ENCODE measurements at places on chromosomes 7 and 10.

- no peak for DNase-seq
Observed at GRCh38 chr10:118449521-118449920, 107.4 kb upstream of the FAM204A start.

DNA sequence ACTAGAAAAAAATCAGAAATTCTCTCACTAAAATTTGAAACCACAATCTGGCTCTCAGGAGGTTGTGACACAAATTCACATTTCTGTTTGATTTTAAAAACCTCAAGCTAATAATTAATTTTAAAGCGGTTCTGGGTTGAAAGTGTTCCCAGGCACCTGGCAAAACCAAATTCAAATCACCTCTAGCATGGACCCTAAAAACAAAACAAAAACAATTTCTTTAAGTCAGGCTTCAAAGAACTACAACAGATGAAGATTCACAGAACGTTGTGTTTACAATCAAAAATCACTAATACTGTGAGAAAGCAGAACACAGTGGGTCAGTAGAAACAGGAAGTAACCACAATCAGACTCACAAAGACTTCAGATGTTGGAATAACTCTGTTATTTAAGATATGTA lies 7.2 kb upstream of the RELN start:
- DNase-seq: no peak

- no peak for DNase-seq
Observed at GRCh38 chr10:95552679-95553342, 8.4 kb downstream of the SORBS1 start.

DNA sequence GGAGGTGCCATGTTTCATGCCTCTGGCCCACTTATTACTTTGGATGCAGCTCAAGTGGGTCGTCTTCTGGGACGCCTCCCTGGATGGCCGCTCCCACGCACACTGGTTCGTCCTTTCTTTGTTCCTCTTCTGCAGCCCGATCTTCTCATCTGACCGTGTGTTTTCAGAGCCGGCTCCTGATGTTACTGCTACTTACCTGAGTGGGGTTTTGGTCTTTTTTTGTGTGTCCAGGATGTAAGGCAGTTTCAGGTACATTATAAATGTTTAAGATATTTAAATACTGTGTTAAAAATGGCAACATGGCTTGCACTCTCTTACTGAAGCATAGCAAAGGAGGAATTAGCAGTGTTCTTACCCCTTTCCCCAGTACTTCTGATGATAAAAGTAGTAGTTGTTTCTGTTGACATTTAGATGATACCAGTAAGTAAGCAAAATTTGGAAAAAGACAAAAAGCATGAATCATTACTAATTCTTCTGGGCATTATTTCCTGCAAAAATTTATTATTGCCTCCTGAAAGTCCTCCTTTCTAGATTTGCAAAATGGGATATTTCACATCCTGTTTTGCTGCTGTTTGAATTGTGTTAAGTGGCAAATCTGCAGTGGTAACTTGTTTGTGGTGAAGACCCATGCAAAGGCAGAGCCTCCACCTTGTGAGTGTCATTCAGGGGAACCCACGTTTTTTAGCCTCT lies 59.4 kb downstream of the SHH start:
- no peak for DNase-seq

DNA sequence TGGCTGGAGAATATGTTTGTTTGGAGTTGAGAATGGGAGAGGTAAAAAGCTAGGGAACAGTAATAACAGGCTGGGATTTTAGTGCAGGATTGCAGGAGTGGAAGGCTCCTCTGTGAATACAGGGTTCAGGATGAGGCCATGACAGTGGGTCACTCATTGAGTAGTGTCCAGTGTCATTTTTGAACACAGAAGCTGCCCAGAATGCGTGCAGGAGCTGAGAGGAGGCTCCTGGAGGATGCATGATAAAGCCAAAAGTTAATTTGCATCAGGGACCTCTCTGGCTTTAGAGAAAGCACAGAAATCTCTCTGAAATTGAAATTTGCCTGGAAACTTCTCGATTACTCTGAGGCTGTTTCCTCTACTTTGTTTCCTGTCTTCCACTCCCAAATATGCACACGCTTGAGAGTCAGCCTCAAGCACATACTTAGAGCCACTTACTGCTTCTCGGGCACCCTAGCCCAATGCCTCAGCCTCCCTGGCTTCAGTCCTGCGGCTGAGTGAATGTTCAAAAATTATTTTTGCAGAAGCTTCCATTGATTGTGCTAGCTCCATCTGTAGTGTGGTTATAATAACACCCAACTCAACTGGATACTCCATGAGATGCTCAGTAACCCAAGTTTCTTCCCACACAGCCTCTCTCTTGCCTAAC lies 1.8 kb upstream of the GALNT17 start:
- DNase-seq: no peak

GRCh38 chr7:18426564-18427226 lies 68.9 kb upstream of the HDAC9 start:
- no peak for DNase-seq
